Tongue (tissue), 3 donors: ENCODE measurements at places on chromosomes 3 and 15.

GRCh38 chr3:128845778-128846485, 33.5 kb upstream of the ACAD9 start:
- DNase-seq = peak; percentile 83

GRCh38 chr3:56694867-56695683, 12.0 kb upstream of the TASOR start:
- no peak for DNase-seq

GRCh38 chr15:62951481-62951880, 91.1 kb upstream of the TPM1 start:
- DNase-seq = no peak

- DNase-seq = no peak
Observed at GRCh38 chr15:99110581-99111320, 5.9 kb downstream of the SYNM start.
